Right cardiac atrium (tissue), 5 donors: ENCODE measurements at places on chromosomes 16 and 17.

DNA sequence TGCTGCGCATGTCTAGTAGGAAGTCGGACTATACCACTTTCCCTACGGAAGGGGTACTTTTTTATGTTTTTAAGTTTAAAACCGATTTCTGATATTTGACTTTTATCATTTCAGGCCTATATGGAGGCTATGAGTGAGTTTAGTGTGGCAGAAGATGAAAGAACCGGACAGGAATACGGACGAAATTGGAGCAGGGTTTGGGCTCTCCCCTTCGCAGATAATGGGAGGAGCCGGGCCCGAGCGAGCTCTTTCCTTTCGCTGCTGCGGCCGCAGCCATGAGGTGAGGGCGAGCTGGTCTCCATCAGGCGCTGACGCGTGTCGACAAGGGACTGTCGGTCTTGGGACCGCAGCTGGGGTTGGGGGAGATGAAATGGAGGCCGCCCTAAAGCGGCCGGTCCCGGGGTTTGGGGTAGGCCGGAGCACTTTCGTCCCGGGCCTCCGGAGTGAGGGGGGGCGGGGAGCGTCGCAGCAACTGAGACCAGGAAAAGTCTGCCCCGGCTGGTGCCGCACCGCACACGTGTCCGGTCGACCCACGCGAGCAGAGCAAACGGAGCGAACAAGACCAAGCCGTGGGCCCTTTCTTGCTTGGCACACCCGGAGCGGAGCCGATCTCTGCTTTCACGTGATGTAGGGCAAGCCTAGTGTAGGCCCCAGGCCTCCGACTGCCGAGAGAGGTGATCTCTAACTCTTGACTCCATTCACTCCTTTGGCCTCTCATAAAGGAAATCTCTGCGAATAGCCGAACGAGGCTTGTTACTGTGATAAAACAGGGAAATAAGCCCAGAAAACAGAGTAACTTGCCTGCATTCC, at the start of gene RPL19:
Gene RPL19 (plus strand): TSS at position 214 of the 810 bp plus-strand sequence. CDS start 62 bp downstream, at position 276.
- DNase-seq, result peak; percentile 91

- DNase-seq, result no peak
These were observed 26.8 kb downstream of the GNA13 start for GRCh38 chr17:65029605-65030336.

GRCh38 chr16:86118467-86119307, 219.7 kb downstream of the IRF8 start:
- DNase-seq, result no peak

- DNase-seq, result no peak
These were observed 1006.7 kb upstream of the GOT2 start for GRCh38 chr16:59740858-59741257.

GRCh38 chr16:30005341-30006094, 5.3 kb downstream of the DOC2A start:
- peak; percentile 60 for DNase-seq

- no peak for DNase-seq
These were observed 3.9 kb upstream of the MARVELD3 start for GRCh38 chr16:71622088-71622487.
